ENCODE measurements at places on chromosomes 5 and 9.

- DNase-seq, result no peak
Observed at GRCh38 chr5:116303810-116304209, 219.0 kb downstream of the COMMD10 start.

DNA sequence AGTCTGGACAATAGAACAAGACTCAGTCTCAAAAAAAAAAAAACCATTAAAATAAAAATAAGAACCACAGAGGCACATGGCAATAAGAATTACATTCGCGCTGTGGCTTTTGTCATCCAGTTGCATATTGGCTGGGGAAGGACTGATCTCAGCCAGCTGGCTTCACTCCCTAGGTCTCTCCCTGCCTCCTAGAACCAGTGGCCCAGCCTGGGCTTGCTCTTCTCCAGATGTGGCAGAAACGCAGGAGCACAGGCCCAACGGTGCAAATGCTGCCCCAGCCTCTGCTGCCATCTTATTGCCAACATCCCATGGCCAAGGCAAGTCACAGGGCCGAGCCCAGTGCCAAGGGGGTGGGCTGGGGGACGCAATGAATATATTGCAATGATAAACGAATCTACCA is 37.0 kb downstream of the NKX2-5 start:
- DNase-seq, result no peak

GRCh38 chr5:56499491-56499890 is 266.4 kb upstream of the ANKRD55 start:
- DNase-seq, result no peak

GRCh38 chr5:176133877-176134276 is 104.3 kb upstream of the SIMC1 start:
- DNase-seq, result no peak

GRCh38 chr5:177022386-177023302 is at the start of gene ZNF346:
Gene ZNF346 (plus strand): TSS chr5:177022696. CDS start chr5:177022739, 43 bp downstream.
- peak; percentile 93 for DNase-seq

GRCh38 chr5:34551911-34552433 is 104.2 kb upstream of the RAI14 start:
- DNase-seq, result no peak

DNA sequence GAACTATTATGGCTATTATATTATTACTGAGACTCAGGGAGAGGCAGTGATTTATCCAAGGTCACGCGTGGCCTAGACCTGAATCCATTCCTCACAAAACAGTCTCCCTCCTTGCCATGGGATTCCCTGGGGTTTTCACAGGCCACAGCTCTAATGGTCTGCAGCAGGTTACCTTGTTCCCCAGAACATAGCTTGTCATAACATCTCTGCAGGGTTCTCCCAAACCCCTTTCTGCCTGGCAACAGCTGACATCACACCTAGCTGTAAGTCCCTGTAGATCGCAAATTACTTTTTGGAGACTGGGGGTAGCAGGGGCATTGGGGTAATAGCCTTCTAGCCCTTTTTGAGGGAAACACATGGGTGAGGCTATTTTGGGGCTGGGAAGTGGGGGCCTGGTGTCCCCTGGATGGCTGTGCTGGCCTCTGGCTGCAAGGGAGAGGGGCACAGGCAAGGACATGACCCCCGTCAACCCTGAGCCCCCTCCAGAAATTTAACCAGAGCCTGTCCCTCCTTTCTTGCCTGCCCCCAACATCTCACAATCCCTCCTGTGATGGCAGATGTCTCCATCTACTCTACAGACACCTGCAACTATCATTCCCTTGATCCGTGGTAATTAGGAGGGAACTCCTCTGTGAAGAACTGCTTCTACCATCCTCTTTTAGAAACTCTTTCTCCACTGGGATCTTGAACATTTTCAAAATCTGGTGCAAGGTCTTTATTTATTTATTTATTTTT is 1.3 kb downstream of the CD74 start:
- peak; percentile 56 for DNase-seq

DNA sequence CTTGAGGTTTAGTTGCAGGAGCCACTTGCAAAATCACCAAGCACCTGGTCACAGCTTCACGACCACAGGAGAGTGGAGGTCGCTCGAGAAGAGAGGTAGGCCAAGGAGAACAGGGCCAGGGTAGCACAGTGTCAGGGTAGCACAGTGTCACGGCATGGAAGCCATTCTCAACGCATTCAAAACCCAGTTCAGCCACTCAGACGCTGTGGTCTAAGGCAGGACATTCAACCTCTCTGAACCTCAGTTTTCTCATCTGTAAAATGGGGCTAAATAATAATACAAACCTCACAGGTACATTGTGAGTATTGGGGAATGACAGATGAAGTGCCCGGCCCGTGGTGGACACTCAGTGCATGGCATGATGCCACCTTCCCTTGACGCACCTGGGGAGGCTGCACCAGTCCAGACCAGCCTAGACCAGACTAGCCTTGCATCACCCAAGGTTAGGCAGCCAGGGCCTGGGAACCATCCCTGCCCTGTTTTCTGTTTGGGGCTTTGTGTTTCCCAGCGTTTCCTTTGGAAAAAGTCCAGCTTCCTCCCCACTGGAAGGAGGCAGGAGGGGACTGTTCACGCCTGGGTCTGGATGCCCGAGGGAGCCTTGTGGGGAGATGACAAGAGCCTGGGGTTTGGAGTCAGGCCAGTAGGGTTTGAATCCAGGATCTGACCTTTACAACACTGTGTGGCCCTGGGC is 7.8 kb upstream of the LMX1B start:
- DNase-seq, result no peak

GRCh38 chr5:2556375-2556966 is 195.0 kb downstream of the IRX2 start:
- no peak for DNase-seq

GRCh38 chr5:97531549-97531948 is 348.5 kb upstream of the RIOK2 start:
- no peak for DNase-seq

GRCh38 chr9:130543859-130544258 is 35.5 kb upstream of the FUBP3 start:
- DNase-seq, result no peak

GRCh38 chr9:131432050-131432449 is 38.2 kb downstream of the PRRC2B start:
- DNase-seq, result no peak

DNA sequence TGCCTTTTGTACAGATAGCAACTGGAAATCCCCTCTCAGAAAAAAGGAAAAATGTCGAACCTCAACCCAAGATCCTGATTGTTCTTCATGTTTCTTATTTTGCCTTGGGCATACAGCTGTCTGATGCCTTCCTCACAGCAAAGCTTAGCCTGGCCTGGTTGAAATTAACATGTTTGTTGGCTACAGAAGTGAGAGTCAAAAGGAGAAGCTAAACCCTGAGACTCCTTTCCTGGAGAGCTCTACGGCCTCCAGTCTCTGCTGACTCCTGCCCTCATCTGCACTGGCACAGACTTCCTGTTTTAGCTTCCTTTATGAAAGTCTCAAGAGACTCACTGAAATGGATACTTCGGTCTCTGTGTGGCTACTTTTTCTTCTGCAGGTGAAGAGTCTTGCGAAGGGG is 186.7 kb downstream of the PARP8 start:
- DNase-seq, result no peak

- no peak for DNase-seq
Observed at GRCh38 chr5:115816226-115817081, at the start of gene CDO1. Gene CDO1 (minus strand): TSS chr5:115816659. CDS start chr5:115816397, 262 bp downstream.

DNA sequence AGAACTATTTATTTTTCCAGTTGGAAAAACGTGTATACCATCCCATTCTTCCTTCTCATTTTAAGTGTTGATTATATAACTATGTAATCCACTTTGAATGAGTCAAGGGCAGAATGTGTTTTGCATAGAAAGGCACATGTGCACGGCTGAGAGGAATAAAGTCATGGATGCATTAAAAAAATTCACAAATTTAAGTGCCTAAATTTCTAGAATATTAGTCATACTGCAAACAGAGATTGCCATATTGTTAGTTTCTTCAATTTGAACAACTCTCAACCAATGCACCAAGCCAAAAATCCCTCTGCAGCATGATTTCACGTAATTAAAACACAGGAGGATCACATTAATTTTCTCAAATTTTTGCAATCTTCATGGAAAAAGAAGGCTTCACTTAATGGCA is 166.3 kb downstream of the MPDZ start:
- no peak for DNase-seq

GRCh38 chr5:54829102-54829501 is 156.3 kb downstream of the ESM1 start:
- DNase-seq, result no peak

DNA sequence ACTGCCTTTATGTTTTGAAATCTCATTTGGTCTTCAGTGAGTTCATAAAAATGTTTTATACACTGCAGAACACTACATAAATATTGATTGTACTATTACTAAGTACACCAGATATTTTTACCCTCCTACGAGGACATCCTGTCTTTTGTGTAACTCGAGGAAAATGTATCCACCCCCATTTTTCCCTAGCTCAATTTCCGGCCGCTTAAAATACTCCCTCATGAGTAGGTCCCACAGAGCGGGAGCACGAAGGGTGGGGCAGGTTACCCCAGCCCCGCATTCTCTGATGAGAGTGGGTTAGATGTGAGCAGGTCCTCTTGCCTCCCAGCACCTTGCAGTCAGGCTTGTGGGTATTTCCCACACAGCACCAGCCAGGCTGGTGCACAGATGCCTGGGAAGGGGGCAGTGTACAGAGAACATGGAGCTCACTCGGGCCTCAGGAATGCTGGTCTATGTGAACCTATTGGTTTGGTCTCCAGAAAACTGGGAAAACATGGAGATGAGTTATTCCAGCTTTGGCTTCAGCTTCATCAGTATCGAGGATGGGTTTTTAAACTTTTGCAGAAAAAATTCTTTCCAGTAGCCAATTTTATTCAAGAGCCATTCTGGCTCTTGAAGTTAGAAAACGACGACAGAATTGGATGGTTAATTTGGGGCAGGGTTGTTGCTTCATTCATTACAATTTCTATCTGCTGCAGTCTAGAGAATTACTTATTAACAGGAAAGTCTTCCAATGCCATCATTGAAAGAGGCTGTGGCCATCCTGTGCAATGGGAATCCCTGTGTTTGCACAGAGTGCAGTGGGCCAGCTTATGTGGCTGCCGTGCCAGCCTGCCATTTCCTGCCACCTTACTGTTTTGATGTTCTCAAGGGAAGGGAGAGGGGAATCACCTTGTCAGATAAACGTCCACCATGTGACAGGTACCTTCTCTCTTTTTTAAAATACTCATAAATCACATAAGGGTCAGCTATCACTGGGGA is 73.2 kb downstream of the WDR41 start:
- DNase-seq, result no peak

DNA sequence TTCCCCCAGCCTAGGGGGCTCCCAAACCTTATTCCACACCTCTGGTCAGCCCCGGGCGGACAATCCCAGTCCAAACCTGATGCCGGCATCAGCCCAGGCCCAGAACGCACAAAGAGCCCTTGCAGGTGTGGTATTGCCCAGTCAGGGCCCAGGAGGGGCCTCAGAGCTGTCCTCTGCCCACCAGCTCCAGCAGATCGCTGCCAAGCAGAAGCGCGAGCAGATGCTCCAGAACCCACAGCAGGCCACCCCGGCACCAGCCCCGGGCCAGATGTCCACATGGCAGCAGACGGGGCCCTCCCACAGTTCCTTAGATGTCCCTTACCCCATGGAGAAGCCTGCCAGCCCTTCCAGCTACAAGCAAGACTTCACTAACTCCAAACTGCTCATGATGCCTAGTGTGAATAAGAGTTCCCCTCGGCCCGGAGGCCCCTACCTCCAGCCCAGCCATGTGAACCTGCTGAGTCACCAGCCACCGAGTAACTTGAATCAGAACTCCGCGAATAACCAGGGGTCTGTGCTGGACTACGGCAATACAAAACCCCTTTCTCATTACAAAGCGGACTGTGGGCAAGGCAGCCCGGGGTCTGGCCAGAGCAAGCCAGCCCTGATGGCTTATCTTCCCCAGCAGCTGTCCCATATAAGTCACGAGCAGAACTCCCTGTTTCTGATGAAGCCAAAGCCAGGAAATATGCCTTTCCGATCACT is 27.6 kb upstream of the LTC4S start:
- DNase-seq, result no peak

GRCh38 chr5:171863935-171864334 is 78.3 kb downstream of the SMIM23 start:
- no peak for DNase-seq

DNA sequence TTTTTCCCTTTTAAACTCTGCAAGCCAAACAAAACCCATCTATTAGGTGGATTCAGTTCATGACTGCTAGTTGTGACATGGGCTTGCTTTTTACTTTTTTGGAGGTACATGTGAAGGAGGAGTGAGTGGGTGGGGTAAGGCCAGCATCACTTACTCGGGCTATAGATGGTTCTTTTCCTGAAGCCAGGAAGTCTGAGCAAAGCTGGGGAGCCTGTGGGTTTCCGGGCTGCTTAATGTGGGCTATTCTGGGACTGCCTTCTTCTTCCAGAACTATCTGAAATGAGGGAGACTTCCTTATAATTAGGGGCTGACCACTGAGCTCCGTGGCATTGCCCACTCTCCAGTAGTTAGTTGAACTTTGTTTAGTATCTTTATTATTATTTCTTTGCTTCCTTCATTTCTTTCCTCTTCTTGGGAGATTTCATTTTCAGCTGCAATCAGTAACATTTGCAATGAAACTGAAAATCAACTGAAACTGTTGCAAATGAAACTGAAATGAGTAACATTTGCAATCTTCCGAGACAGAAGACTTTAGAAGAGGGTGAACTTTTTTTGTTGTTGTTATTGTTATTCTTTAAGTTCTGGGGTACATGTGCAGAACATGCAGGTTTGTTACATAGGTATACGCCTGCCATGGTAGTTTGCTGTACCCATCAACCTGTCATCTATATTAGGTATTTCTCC is 204.9 kb downstream of the LRRC70 start:
- DNase-seq, result no peak

- DNase-seq, result no peak
Observed at GRCh38 chr9:104417296-104417695, 86.8 kb upstream of the OR13F1 start.

- no peak for DNase-seq
Observed at GRCh38 chr9:71764463-71764862, 3.9 kb downstream of the CEMIP2 start.

GRCh38 chr9:97572892-97573365 is 60.2 kb downstream of the TSTD2 start:
- no peak for DNase-seq

GRCh38 chr5:116272281-116272941 is 187.6 kb downstream of the COMMD10 start:
- DNase-seq, result no peak

DNA sequence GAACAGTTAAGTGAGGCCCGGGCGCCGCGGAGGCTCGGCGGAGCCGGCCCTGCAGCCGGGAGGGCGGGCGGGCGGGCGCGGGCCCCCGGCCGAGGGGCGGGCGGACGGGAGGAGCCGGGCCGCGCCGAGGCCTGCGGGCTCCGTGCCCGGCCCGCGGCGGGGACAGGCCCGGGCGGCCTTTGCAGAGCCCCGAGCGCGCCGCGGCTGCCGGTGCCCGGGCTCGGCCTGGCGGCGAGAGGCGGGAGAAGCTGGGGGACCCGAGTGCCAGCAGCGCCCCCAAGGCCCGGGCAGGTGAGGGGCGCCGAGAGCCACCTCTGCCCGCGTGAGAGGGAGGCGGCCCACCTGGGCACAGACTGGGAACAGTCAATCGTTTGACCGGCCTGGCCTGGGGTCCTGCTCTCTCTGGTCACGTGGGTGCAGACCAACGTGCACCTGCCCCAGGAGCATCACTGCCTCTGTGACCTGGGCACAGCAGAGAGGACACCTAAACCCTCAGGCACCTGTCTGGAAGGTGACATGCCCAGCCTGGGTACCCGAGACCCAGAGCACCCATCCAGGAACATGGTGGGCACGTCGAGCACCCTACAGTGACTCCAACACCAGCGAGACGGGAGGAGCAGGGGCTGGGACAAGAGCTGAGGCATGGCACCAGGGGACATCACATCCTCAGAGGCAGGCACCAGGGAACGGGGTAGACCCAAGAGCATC is 531 bp downstream of the MVB12B start:
- DNase-seq, result no peak
